ENCODE measurements at places on chromosomes 7 and 10. TPM values are rescaled to one million over a fixed set of nuclear protein-coding genes. Genes with fewer than 3 reads are reported as not detected.
A peak's percentile ranks its signal among the peaks of the same experiment; 100 is the strongest.

DNA sequence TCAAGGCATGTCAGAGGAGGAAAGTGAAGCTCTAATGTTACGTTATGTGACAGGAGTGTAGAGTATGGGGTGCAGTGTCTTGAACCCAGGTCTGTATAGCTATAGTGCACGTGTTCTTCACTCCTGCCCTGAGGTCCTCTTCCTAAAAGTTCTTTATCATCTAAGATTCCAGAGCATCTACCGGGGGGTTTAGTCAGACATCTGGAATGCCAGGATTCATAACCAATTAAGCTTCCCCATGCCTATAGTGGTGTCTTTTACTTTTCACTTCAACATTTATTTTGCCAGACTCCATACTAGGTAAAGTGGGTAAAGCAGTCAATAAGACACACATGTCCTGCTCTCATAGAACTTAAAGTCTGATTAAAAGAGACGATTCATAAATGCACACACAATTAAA lies 22.4 kb downstream of the PPP1R3C start:
- no peak for DNase-seq

- DNase-seq = no peak
These were observed 118.8 kb upstream of the UNC5B start for GRCh38 chr10:71093531-71093930.

DNA sequence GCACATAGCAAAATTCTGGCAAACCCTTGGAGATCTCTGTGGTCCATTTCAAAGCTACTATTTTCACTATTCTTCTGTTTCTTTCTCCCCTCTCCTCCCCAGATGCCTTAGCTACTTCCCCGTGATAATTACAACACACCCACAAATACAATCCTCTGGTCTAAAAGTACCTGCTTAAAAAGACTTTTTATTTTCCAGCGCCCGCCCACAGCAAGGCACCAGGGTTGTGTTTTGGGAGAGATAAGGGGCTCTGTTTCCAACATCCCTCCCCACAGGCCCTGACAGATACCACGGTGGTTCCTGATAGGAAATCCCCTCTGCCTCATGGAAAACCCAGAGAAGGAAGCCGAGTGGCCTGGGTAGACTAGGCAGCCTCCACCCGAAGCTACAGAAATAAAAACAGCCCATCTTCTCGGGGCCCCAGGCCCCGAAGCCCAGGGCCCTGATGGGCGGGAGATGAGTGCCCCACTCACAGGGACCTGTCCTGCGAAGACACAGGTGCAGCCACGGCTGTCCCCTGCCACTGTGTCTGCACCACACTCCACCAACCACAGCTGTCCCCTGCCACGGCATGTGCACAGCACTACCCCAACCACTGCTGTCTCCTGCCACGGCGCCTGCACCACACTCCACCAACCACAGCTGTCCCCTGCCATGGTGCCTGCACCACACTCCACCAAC lies 19.7 kb downstream of the CALML5 start:
- no peak for DNase-seq

DNA sequence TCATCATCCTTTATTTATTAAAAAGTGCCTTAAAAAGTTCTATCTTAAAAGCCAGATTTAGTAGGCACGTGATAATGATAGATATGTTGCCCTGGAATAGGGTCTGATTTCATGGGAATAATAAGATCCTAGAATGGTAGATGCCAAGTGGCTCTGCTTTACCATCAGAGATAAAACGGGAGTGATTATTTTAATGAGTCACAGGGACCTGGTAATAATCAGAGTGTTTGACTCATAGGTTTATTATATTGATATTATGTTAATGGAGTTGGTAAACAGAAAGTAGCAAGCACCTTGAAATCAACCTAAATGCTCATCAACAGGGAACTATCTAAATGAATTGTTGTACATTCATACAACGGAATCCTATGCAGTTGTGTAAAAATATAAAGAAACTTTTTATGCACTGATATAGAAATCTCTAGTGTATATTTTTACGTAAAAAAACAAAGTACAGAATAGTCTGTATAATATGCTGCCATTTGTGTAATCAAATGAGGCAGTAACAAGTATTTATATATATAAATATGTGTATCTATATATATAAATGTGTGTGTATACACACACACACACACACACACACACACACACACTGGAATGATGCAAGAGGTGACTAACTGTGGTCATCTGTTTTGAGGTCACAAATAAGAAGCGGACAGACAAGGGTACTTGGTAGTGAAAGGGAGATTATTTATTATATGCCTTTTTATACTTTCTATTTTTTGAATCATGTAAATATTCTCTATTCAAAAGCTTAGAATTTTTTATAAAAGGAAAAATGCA lies 78.6 kb upstream of the DYNC1I1 start:
- DNase-seq = no peak

DNA sequence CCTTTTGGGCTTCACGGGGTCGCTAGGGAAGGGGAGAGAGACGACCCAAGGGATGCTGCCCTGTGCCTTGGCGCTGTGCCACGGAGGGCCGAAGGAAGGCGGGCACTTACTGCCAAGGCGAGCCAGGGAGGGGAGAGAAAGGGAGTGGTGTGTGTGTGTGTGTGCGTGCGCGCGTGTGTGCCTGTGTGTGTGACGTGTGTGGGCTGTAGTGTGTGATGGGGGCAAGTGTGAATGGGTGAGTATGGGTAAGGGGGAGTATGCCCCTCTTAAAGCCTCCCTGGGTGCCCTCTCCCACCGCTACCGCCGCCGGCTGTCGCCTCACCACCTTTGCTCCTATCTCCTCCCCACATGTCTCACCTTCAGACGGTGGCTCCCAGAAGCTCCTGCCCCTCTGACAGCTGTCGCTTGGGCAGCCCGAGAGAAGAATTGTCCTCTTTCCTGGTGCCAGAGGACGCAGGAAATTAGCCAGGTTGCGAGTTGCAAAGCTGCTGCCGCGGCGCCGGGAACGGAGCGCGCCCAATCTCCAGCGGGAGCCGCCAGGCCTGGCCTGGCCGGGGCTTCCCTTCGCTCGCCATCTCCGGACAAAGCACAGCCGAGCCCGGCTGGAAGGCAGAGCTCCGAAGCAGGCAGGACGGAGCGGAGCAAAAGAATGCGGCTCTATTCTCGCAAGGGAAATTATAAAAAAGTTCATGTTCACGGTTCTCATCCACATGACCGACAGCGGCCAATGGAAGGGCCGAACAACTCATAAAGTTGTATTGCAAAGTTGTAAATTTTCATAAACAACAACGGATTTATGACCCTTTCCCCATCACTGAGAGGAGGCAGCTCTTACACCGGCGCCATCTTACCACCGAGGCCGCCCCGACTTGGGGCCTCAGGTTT lies at the start of gene HOXA3:
Gene HOXA3, minus strand, starts transcription at position 653 of the 885 bp plus-strand sequence. CDS start 41,943 bp downstream, outside the sequence.
- peak; percentile 88 for DNase-seq

DNA sequence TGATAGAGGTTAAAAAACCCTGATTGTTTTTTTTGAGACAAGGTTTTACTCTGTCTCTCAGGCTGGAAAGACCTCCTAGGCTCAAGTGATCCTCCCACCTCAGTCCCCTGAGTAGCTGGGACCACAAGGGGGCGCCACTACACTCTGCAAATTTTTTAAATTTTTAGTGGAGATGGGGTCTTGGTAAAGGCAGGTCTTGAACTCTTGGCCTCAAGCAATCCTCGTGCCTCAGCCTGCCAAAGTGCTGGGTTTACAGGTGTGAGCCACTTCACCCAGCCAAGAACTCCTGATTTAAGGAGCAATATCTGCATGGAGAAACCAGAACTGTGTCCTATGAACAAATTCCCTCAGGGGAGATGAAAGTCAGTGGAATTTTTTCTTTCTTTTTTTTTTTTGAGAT lies 7.3 kb upstream of the KLHDC10 start:
- DNase-seq = no peak

DNA sequence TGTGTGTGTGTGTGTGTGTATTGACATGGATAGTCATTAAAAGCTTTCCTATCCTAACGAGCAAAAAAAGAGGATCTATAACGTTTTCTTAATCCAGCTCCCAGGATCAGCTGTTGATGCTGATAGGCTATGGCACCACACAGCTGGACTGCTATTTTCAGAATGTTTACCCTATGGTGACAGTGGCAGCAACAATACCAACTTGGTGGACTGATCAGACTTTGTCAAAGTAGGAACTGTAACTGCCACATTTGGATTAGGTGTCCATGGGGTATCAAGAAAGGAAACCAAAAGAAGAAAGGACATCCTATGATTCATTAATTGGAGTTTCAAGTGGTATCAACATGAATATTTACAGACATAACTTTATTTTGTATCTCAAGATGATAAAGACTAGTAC lies 2.7 kb upstream of the CLEC5A start:
- DNase-seq = no peak

CCZ1B gene
- 93.4 TPM for polyA plus RNA-seq

ASL gene
- polyA plus RNA-seq = 26.7 TPM

EIF4H gene
- polyA plus RNA-seq = 305 TPM

DKK1 gene
- 51.3 TPM for polyA plus RNA-seq

Data from right renal pelvis (tissue), 4 donors.